ENCODE measurements at places on chromosomes 6 and 20. TPM values are rescaled to one million over a fixed set of nuclear protein-coding genes. Genes with fewer than 3 reads are reported as not detected.

- no peak for DNase-seq
- no peak overlapping the region for H3K27ac ChIP-seq
- no peaks in the 10 kb centered on the region for H3K36me3 ChIP-seq
- no peaks in the 10 kb centered on the region for H3K4me1 ChIP-seq
- no peak overlapping the region for H3K4me3 ChIP-seq
- H3K27me3 ChIP-seq = no peaks in the 10 kb centered on the region
Measured at GRCh38 chr6:111925296-111925695, 52.0 kb upstream of the FYN start.

Gene BEND3
- 1.1 TPM for total RNA-seq

GRCh38 chr20:60579941-60580515, 621.8 kb downstream of the CDH26 start:
- no peak overlapping the region for H3K4me3 ChIP-seq
- DNase-seq = no peak
- no peaks in the 10 kb centered on the region for H3K36me3 ChIP-seq
- no peaks in the 10 kb centered on the region for H3K4me1 ChIP-seq
- H3K27me3 ChIP-seq = no peaks in the 10 kb centered on the region

DNA sequence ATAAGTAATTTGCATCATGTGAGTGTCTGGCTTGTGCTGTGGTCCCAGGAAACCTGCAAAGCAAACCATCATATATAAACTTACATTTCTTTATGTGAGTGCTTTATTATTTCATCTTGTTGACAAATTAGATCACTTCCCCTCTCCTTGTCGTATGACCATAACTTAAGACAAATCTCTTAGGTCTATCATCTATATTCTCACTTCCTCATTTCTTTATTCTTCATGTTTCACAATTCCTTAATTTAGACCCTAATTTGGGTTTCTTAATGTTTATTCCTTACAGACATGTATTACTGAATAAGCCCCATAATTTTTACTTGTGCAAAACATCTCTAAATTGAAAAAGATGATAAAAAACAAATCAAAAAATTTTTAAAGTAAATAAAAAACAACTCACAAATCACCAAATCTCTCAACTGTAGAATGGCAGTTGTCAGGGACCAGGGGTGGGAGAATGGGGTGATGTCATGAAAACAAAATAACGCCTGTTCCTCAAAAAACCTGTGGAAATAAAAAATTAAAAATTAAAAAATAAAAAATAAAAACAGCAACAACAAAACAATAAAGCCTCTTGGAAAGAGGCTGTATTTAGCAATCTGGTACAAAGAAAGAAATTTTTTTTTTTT, 49.5 kb upstream of the FBXO30 start:
- no peaks in the 10 kb centered on the region for H3K36me3 ChIP-seq
- no peak overlapping the region for H3K27ac ChIP-seq
- no peak overlapping the region for H3K4me3 ChIP-seq
- no peaks in the 10 kb centered on the region for H3K27me3 ChIP-seq
- H3K4me1 ChIP-seq = peaks cover 38% of the 10 kb centered on the region
- no peak for DNase-seq

Gene RIPPLY2
- not detected for total RNA-seq

Data from CD4-positive, alpha-beta memory T cell (primary cell).